ENCODE measurements at places on chromosomes 11 and 22.
A peak's percentile ranks its signal among the peaks of the same experiment; 100 is the strongest.

- no peak for DNase-seq
These were observed 334 bp downstream of the CADM1 start for GRCh38 chr11:115503886-115504275.

DNA sequence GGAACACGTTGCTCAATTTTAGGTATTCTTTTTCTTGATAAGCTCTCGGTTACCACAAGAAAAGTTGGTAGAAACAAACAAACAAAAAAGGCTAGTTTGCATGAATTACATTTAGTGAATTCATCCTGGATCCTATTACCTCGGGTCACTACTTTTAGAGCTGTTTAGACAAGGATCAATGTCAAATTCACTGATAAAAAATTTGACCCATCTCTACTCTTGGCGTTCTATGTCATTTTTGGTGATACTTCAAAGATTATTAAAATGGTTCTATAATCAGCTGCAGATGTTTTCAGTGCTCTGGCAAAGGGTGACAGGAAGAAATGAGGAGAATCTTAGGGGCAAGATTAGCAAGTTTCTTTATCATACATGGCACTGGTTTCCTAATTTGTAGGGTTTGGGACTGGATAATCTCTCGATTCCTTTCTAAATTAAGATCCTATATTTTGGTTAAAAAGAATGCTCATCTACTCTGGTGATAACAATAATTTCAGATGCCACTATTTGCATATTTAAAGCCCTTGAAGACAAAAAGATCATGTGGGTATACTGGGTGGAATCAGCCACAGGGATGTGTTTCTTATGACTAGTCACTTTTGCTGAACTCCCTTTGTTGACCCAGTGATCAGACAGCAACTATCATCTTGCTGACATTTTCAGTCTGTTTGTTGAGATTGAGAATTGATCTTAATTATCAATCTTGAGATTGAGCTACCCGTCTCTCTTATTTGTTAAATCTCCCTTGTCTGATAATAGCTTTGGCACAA is 442.9 kb downstream of the AASDHPPT start:
- DNase-seq, result no peak

DNA sequence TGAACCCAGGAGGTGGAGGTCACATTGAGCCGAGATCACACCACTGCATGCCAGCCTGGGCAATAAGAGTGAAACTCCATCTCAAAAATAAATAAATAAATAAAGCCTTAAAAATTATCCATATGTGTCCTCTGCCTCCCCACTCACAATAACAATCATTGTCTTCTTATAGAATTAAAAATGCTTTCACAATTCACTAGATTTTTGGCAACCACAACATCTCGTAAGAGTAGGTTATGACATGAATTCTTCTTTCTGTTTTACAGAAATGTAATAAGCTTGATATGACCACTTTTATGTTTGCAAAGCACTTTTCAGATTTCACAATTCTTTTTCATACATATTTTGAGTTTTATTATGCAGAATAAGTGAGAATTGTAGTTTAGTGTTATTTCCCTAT is 54.5 kb upstream of the HSPA8 start:
- DNase-seq, result no peak

GRCh38 chr11:40037005-40037404 is 1422.4 kb downstream of the LRRC4C start:
- no peak for DNase-seq

GRCh38 chr22:22558071-22558971 is 744 bp downstream of the PRAME start:
- DNase-seq, result peak; percentile 41

- peak; percentile 4 for DNase-seq
These were observed 556.9 kb downstream of the BRD1 start for GRCh38 chr22:49270595-49271368.

GRCh38 chr11:14258221-14258935 is 100.6 kb downstream of the RRAS2 start:
- DNase-seq, result no peak

DNA sequence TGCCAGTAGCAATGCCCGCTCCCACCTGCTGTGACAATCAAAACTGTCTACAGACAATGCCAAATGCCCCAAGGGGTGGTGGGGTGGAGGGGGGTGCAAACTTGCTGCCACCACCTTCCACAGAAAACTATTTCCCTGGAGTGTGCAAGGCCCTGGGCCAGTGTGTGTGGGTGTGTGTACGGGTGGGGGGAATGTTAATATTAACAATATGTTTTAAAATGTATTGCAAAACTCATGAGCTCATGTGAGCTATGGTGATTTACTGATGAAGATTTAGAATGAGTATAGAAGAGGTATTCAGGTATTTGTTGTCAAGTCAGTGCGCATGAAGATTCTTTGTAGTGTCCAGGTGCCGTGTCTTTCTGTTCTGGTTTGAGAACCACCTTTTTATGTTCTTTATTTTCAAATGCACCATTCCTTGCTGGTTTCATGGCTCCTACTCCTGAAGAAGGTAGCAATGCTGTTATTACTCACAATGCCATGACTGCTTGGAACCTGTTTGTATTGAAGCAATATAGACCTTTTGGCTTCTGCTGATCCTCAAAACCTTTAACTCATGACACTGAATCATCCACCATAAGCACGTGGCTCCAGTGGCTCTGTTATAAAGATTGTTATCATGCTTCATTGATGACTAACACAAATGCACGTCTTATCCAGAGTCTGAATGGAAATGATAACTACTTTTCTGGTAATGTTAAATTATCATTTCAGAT is 29.9 kb upstream of the AQP11 start:
- DNase-seq, result no peak

DNA sequence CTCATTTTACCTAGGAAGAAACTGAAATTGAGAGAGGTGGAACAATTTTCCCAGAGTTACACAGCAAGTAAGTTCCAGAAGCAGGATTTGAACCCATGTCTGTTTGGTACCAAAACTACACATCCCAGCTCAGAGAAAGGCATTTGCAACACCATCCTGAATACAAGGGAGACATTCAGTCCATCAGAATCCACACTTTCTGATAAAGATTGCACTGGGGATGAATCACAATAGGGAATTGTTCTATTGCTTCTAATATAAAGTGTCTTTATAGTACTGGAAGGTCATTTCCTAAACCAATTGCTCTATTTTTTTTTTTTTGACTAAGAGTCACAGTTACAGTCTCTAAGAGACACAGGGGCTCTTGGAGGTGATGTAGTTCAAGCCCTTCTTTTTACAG is 208.1 kb upstream of the CADM1 start:
- DNase-seq, result no peak

DNA sequence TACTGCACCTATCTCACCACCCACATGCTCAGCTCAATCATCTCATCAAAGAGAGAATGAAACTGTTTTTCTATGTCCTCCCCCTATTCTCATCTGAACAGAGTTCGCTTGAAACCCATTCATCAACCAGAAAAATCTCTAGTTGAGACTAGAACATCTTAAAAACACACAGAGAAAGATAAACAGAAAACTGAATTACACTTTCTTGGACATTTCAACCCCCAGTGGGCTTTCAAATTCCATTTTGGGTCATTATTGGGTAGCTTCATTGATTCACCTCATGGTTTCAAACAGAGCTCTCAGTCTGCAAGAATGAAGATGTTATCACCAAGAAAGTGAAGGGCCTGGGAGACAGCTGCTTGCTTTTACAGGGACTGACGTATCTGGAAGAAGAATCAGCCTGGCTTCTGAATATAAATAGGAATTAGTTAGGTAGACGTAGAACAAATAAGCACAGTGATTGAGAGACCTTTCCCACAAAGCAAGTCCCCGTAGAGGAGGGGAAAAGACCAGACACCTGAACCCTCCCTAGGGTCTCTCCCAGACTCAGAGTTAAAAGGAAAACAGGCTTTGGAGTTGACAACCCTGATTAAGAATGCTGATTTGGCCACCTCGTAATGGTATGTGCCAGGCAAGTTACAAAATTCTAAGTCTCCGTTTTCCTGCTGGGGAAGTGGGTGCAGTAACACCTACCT is 155.7 kb downstream of the BBOX1 start:
- DNase-seq, result no peak

- no peak for DNase-seq
These were observed 54.6 kb upstream of the BARX2 start for GRCh38 chr11:129321076-129321475.

DNA sequence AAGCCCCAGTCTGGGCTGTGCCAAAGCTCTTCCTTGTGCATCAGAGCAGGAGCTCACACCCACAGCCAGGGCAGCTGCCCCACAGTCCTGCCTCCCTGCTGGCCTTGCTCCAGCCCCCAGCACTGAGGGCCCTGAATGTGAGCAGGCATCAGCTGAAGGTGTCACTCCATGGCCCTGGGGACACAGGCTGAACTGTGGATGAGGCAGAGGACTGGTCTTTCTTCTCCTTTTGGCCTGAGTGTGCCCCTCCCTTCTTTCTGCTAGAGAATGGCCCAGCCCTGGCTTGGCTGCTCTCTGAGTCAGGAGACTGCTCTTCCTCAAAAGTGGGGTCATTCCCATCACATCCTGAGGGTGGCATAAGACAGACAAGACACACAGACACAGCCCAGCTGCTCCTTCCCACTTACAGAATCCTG is 16.2 kb downstream of the OTOG start:
- no peak for DNase-seq

DNA sequence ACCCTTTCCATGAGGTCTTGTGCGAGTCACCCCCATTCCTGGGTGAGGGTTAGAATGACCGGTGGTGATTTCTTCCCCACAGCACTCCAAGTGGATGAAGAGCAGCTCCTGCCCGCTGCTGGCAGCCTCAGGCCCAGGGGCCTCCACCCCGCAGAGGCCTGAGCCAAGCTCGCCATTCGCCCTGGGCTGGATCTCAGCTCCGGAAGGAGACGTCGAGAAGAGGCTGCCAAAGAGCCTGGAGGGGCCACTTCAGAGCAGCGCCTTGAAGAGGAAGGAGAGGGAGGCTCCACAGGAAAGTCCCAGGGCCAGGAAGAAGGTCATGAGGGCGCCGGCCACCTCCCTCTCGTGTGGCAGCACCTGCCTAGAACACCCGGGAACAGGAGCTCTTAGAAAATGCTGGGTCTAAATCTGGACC is 8.4 kb downstream of the SLC29A2 start:
- no peak for DNase-seq

DNA sequence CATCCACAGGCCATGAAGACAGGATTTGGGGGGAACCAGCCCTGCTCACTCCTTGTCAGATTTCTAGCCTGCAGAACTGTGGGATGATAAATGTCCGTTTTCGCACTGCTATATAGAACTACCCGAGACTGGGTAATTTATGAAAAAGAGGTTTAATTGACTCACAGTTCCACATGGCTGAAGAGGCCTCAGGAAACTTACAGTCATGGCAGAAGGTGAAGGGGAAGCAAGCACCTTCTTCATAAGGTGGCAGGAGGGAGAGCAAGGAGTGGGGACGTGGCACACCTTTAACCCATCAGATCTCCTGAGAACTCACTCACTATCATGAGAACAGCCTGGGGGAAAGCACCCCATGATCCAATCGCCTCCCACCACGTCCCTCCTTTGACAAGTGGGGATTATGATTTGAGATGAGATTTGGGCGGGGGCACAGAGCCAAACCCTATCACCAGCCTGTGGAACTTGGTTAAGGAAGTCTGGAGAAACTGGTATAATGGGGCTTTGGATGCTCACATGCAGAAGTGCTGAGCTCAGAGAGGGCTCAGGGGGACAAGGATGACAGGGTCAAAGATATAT is 50.7 kb downstream of the MYEOV start:
- no peak for DNase-seq

DNA sequence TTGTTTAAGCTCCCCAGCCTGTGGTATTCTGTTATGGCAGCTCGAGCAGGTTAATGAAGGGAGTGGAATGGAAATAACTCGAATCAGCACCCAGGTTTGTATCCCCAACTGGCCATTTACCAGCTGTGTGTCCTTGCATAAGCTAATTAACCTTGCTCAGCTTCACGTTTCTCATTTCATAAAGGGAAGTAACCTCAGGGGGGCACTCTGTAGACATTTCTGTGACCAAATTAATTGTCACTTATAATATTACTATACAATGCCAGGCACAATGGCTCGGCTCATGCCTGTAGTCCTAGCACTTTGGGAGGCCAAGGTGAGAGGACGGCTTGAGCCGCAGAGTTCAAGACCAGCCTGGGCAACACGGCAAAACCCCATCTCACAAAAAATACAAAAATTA is 13.8 kb downstream of the ADA2 start:
- DNase-seq, result no peak

- DNase-seq, result no peak
These were observed 84.0 kb upstream of the CTSC start for GRCh38 chr11:88421530-88421929.

GRCh38 chr11:11979488-11980117 is 28.8 kb downstream of the DKK3 start:
- DNase-seq, result peak; percentile 50

DNA sequence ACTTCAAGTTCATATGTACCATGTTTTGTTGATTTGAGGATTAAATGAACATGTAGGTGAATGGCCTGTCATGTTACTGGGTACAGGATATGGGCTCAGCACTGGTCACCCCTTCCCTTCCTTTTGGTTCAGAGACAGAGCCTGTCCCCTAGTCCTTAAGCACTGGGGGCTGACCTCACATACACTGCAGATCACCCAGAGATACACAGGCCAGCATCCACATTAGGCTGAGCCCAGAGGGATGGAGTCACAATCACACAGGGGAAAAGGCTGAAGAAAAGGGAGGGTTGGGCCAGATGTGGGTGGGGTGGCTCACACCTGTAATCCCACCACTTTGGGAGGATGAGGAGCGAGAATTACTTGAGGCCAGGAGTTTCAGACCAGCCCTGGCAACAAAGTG is 62.3 kb downstream of the IGLL5 start:
- no peak for DNase-seq

DNA sequence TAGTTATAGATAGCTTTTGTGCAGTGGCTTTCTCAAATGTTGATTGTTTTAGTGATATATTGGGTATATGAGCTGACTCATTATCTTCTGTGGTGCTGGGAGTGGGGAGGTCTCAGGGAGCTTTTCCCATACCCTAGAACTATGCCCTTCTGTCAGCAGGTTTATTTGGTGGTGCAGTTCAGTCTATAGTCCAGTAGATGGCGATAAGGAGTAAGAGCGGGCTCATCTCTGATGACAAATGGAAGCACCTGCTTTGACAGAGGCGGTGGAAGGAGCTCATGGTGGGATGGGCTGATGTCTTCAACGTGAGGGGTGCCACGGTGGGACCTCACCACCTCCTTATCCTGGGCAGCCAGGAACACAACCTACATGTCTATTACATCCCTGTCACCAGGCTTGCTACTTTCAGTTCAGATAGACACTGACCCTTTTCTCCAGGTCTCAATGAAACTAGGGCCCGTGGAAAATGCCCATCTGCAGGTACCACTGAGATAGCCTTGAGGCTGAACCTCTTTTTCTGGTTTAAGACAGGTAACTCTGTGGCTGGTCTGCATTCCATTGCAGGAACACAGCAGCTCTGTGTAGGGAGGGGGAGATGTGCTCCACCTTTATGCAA is 13.0 kb upstream of the OR6A2 start:
- DNase-seq, result peak; percentile 36
